CD4-positive, alpha-beta memory T cell (primary cell): ENCODE measurements at places on chromosomes 3 and 15. TPM values are rescaled to one million over a fixed set of nuclear protein-coding genes. Genes with fewer than 3 reads are reported as not detected.

DNA sequence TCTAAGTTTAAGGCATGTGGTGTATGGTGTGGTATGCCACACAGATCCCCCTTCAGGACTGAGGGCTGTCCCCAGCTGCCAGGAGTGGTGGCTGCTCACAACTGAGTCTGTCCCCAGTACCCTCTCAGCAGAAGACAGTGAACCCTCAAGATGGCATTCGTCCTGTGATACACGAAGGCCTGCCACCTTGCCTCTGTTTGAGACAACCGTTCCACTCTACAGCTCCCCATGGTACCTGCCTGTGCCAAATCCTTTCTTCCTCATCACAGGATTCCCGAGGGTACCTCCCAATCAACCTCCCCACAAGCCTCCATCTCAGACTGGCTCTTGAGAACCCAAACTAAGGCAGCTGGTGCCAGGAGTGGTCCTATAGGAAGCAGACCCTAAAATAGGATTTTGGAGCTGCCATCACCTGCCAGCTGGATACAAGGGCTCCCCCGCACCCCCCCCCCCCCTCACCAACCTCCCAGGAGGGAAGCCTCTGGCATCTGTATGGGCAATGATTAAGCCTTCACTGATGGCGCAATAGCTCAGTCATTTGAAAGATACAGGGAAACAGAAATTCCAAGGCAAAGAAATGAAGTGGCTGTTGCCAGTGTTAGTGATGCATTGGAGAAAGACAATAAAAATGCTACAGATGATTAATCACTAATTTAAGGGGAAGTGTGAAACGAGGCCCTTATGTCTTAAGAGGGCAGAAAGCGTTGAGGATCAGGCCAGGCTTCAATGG, 230.0 kb upstream of the LYSMD4 start:
- no peak for DNase-seq

GRCh38 chr3:82641701-82642100, 880.3 kb upstream of the GBE1 start:
- DNase-seq, result no peak

GRCh38 chr15:39586387-39587095, 5.7 kb downstream of the THBS1 start:
- no peak for DNase-seq

The GPR149 gene
- total RNA-seq, result not detected

GRCh38 chr3:45606991-45607712, 12.6 kb downstream of the LIMD1 start:
- no peak for DNase-seq

- DNase-seq, result no peak
Observed at GRCh38 chr3:143716731-143717130, 131.5 kb downstream of the SLC9A9 start.

DNA sequence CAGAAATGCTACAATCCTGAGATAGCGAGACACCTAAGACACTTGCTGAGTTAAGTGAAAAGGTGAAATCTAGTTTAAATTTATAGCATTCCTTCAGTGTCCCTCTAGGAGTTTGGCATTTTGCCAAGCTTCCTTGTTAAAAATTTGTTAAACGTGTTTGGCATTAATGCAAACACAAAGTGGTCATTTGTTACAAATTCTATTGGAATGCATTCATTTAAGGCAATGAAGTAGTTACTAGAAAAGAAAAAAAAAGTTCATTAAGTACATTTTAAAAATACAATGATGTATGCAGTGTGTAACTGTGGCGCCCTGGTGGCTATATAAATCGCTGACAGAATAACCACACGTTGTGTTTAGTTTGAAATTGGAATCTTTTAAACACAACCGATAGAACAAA, 31.3 kb upstream of the WNT5A start:
- DNase-seq, result no peak

DNA sequence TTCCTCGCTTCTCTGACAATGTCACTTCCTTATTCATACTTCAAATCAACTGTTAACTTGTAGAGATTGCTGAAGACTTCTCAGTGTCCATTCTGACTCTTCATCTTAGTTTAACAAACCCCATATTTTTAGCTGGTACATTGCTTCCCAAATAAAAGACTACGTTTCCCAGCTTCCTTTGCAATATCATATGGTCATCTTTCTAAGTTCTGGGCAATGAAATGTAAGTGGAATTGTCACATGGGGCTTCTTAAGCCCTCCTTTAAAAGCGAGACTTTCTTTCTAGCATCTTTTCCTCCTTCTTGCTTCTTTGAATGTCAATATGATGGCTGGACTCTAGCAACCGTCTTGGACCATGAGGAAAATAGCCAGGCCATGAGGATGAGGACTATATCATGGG, 239.0 kb downstream of the ZNF621 start:
- DNase-seq, result no peak

GRCh38 chr3:17182166-17182565, 297.4 kb downstream of the PLCL2 start:
- no peak for DNase-seq

DNA sequence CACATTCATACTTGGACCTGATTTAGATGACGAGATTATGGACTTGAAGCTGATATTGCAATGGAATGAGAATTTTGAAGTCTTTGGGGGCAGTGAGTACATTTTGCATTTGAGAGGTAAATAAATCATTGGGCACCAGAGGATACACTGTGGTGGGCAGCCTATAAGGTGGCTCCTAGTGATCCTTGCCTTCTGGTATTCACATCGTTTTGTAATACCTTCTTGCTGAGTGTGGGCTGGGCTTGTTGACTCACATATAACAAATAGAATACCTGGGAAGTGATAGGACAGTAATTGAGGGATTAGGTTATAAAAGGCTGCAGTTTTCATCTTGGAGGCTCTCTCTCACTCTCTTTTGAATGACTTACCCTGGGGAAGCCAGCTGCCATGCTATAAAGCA, 605.5 kb upstream of the KCNMB2 start:
- no peak for DNase-seq

- no peak for DNase-seq
Observed at GRCh38 chr15:27271258-27271657, 300.3 kb downstream of the GABRG3 start.

GRCh38 chr3:140180603-140181002, 245.6 kb downstream of the CLSTN2 start:
- DNase-seq, result no peak

The GABRB3 gene
- total RNA-seq, result 0.08 TPM

The BNC1 gene
- not detected for total RNA-seq

DNA sequence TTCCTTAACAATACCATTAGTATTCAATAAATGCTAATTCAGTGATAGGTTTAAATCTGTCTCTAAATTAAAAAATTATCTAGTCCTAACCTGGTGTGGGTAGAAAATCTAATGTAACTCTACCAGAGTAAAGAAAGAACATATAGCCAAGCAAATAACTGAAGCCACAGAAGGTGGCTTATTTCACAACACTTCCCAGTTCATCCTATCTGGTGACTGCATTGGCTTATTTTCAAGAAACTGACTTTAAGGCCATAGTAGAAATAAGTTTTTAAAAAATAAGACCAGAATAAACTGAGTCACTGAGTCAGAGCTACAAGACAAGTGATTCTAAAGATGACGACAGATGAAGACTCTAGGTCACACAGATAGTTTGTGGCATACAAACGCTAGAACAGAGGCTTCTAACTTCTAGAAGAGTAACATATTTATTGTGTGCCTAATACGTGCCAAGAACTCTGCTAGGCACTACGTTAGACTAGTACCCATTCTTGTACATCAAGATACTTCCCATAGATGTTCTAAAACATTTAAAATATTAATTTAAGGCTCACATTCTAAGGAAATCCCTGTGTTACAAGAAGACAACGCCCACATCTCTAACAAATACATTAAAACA, 25.9 kb downstream of the TMCC1 start:
- no peak for DNase-seq

The LRRC34 gene
- total RNA-seq, result 0.33 TPM

The MYL3 gene
- not detected for total RNA-seq

- DNase-seq, result no peak
Observed at GRCh38 chr15:51121118-51121517, 26.4 kb upstream of the TNFAIP8L3 start.

GRCh38 chr3:100003609-100004503, 110.4 kb downstream of the FILIP1L start:
- DNase-seq, result no peak

The CATSPER2 gene
- 11.4 TPM for total RNA-seq

The PLA2G4D gene
- not detected for total RNA-seq

The RPL14 gene
- 2,785 TPM for total RNA-seq
